ENCODE measurements at places on chromosomes 12 and 14. TPM values are rescaled to one million over a fixed set of nuclear protein-coding genes. Genes with fewer than 3 reads are reported as not detected.

Gene RALGAPA1
- 74.5 TPM for total RNA-seq

Gene CFAP54
- 15.5 TPM for total RNA-seq

Gene NAP1L1
- 317 TPM for total RNA-seq

Gene TRIM9
- 1.3 TPM for total RNA-seq

Gene CARMIL3
- total RNA-seq: 0.37 TPM

Gene TMEM30B
- total RNA-seq: 22.8 TPM

GRCh38 chr12:115763982-115764621, 513.4 kb downstream of the MED13L start:
- no peak for DNase-seq
- no peaks in the 10 kb centered on the region for H3K36me3 ChIP-seq
- no peaks in the 10 kb centered on the region for H3K27me3 ChIP-seq
- no peaks in the 10 kb centered on the region for H3K4me1 ChIP-seq
- no peak overlapping the region for H3K27ac ChIP-seq
- H3K4me3 ChIP-seq: no peak overlapping the region

DNA sequence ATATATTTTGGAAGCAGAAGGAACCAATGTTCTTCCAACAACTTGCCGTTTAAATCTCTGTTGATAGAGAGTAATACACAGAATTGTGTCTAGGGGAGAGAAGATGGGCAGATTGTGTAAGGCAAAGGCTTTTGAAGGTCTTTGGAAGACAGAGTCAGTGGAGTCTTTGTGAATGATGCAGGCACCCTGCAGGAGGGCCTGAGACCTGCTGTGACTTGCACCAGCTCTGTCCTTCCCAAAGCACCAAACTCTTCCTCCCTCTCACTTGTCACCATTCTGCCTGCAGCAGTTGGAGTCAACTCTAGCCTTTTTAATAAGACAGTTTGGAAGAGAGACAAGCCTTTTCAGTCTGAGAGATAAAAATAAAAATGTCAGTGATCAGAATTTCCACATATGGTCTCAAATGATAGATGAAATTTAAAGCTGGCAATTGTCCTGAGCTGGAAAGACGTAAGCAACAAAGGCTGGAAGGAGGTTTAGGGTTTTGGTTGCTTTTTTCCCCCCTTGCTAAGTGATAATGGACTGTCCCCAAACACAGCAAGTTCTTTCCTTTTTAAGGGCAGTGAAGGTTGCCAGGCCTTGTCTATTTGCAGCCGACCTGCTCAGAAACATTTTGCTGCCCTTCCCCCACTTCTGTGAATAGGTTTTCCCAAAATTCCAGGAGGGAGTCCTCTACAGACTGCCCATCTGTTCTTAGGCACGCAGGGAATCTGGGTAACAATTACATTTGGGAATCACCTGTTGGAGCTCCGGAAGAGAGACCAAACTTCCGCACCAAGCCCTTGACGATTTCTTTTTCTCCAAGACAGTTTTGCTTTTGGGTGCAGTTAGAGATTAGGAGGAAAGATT, 103.0 kb upstream of the NTF3 start:
- H3K27me3 ChIP-seq: no peaks in the 10 kb centered on the region
- H3K27ac ChIP-seq: no peak overlapping the region
- no peaks in the 10 kb centered on the region for H3K36me3 ChIP-seq
- H3K4me1 ChIP-seq: no peaks in the 10 kb centered on the region
- DNase-seq: peak; percentile 30
- no peak overlapping the region for H3K4me3 ChIP-seq

- peak overlapping the region; percentile 73 for H3K27ac ChIP-seq
- DNase-seq: no peak
- no peaks in the 10 kb centered on the region for H3K27me3 ChIP-seq
- H3K36me3 ChIP-seq: no peaks in the 10 kb centered on the region
- H3K4me3 ChIP-seq: no peak overlapping the region
These were observed 2.0 kb downstream of the SYNE3 start for GRCh38 chr14:95514131-95515079.

DNA sequence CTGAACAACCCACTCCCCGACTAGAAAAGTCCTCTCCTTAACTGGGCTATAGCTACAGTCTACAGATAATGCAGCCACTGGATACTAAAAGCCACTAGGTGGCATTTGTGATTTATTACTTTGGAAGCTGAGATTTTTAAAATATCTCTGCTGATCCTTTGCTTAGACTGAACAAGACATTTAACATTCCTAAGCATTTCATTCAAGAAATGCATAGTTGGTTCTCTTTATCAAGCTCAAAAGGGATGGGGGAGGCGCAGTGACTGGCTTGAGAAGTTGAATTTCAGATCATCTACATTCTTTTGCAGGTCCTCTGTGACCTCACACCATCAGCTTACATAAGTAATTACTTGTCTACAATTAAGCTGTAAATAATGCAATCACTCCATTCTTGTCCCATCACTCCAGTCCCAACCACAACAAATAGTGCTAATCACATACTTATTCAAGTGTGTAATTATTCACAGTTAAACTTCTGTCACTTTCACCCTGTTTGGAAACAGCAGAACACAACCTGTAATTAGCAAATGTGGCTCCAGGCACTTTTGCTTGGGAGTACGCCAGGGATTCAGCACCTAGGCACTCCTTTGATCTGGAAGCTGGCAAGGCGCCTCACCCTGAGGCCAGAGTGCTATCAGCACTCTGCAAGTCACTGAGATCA, 203.6 kb downstream of the NOVA1 start:
- H3K27me3 ChIP-seq: no peaks in the 10 kb centered on the region
- no peak overlapping the region for H3K27ac ChIP-seq
- no peak overlapping the region for H3K4me3 ChIP-seq
- no peaks in the 10 kb centered on the region for H3K36me3 ChIP-seq

- DNase-seq: peak; percentile 26
- H3K4me3 ChIP-seq: no peak overlapping the region
- no peaks in the 10 kb centered on the region for H3K36me3 ChIP-seq
- no peak overlapping the region for H3K27ac ChIP-seq
- H3K27me3 ChIP-seq: no peaks in the 10 kb centered on the region
- H3K4me1 ChIP-seq: no peaks in the 10 kb centered on the region
These were observed 136.1 kb upstream of the WSCD2 start for GRCh38 chr12:107992870-107993451.

DNA sequence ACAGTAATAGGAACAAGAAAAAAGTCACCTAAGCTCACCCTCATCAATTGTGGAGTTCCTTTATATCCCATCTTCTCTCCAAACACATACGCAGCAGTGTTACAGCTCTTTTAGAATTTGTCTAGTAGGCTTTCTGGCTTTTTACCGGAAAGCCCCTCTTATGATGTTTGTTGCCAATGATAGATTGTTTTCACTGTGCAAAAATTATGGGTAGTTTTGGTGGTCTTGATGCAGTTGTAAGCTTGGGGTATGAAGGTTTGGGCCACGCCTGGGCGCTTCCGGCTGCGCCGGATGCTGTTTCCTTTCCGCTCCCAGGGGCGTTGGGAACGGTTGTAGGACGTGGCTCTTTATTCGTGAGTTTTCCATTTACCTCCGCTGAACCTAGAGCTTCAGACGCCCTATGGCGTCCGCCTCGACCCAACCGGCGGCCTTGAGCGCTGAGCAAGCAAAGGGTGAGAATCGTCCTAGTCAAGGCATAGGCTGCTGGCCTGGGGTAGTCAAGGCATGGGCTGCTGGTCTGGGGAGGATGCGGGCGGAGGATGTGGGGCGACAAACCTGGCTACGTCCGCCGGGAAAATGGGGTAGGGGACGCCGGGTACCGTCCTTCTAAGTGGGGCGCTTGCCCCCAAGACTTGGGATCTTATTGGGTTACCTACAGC, at the start of the genes C12orf57 and RNU7-1:
C12orf57 (plus strand) TSS at position 301 of the 659 bp plus-strand sequence; CDS start at position 401, 100 bp downstream.
RNU7-1 (plus strand) TSS at position 95 of the 659 bp plus-strand sequence.
- H3K4me3 ChIP-seq: peak within 1 kb of the TSS; percentile 48
- H3K4me1 ChIP-seq: no peaks in the 10 kb centered on the region
- H3K36me3 ChIP-seq: peaks cover 14% of the 10 kb centered on the region
- DNase-seq: peak; percentile 90
- H3K27me3 ChIP-seq: no peaks in the 10 kb centered on the region

DNA sequence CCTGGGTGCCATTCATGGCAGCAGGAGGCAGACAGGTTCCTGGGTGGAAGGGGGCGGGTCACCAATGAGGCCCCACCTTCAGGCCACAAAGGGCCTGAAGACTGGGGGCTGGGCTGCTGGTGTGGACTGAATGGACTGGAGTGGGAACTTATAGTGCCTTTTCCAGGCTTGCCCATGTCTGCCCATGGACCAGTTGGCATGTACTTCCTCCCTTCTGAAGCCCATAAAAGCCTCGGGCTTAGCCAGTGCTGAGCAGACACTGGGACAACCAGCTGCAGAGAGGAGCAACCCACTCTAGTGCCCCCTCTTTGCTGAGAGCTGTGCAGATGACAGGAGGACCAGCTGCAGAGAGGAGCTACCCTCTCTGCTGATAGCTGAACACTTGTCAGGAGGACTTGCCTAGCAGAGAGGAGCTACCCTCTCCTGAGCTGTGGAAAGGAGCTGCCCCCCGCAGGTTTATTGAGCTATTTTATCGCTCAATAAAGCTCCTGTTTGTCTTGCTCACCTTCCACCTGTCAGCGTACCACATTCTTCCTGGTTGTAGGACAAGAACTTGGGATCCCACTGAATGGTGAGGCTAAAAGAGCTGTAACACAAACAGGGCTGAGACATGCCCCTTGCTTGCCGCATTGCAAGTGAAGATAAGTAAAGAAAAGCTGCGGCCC, 34.0 kb downstream of the APAF1 start:
- no peak overlapping the region for H3K27ac ChIP-seq
- H3K4me3 ChIP-seq: no peak overlapping the region
- H3K4me1 ChIP-seq: no peaks in the 10 kb centered on the region

DNA sequence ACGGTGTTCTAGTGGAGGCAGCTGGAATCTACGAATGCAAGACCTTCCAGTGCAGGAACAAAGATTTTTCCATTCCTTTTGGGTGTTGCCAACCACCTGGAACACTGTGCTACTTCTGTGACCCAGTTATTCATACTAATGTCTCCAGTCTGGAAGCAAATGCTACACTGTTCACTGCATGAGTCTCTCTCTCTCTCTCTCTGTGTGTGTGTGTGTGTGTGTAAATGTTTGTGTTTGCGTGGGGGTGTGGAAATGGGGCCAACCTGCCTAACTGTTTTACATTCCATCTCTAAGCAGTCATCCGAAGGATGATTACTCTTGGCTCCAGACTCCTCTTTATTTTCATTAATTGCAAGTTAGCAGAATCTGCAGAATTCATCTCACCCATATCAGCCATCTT, 29.9 kb upstream of the YBX3 start:
- H3K4me3 ChIP-seq: no peak overlapping the region
- DNase-seq: no peak
- H3K36me3 ChIP-seq: no peaks in the 10 kb centered on the region
- H3K27me3 ChIP-seq: peaks cover 3% of the 10 kb centered on the region

- no peak overlapping the region for H3K27ac ChIP-seq
- no peaks in the 10 kb centered on the region for H3K27me3 ChIP-seq
- no peak overlapping the region for H3K4me3 ChIP-seq
- H3K36me3 ChIP-seq: no peaks in the 10 kb centered on the region
- H3K4me1 ChIP-seq: no peaks in the 10 kb centered on the region
These were observed 60.6 kb upstream of the TCL1A start for GRCh38 chr14:95774265-95775160.

GRCh38 chr12:66531766-66532165, 147.1 kb downstream of the GRIP1 start:
- no peak overlapping the region for H3K27ac ChIP-seq
- no peaks in the 10 kb centered on the region for H3K4me1 ChIP-seq
- no peak for DNase-seq

DNA sequence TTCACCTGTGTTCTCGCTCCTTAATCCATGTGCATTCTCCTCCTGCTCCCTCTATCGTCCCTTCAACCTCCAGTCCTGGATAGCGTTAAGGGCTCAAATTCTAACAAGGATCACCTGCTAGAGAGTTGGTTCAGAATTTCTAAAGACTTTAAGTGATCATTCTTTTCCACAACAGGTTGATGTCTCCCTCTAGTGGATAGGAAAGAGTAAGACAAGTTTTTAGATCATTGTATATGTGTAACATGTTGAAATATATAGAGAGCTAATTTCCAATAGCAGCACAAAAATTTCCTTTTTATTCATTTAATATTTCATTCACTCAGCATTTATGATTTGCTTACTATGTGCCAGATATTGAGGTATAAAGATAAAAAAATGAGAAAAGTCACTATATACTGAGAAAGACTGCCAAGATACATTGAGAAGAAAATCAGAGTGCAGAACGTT, 9.3 kb upstream of the ESR2 start:
- H3K36me3 ChIP-seq: no peaks in the 10 kb centered on the region
- H3K4me3 ChIP-seq: no peak overlapping the region
- H3K27me3 ChIP-seq: no peaks in the 10 kb centered on the region
- DNase-seq: peak; percentile 79

- no peaks in the 10 kb centered on the region for H3K36me3 ChIP-seq
- no peaks in the 10 kb centered on the region for H3K27me3 ChIP-seq
- no peaks in the 10 kb centered on the region for H3K4me1 ChIP-seq
- no peak overlapping the region for H3K4me3 ChIP-seq
- no peak overlapping the region for H3K27ac ChIP-seq
- DNase-seq: no peak
These were observed 390.6 kb upstream of the TBX3 start for GRCh38 chr12:115074617-115075016.

DNA sequence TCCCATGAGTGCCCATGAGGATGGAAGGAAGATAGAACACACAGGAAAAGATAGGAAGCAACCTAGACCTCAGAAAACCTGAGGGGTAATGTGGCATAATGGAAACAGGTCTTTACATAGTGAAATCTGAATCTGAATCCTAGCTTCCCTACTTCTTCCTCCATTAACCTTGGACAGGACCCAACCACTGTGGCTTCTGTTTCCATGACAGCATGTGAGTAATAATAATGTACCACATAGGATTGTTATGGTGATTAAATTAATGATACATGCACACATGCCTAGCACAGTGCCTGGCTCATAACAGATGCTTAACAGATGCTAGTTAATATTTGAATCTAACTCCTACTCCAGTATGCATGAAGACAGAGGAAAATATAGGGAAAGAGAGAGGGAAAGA, 11.2 kb downstream of the TTC9 start:
- DNase-seq: no peak
- no peaks in the 10 kb centered on the region for H3K27me3 ChIP-seq
- no peaks in the 10 kb centered on the region for H3K36me3 ChIP-seq
- H3K4me1 ChIP-seq: no peaks in the 10 kb centered on the region
- no peak overlapping the region for H3K4me3 ChIP-seq

DNA sequence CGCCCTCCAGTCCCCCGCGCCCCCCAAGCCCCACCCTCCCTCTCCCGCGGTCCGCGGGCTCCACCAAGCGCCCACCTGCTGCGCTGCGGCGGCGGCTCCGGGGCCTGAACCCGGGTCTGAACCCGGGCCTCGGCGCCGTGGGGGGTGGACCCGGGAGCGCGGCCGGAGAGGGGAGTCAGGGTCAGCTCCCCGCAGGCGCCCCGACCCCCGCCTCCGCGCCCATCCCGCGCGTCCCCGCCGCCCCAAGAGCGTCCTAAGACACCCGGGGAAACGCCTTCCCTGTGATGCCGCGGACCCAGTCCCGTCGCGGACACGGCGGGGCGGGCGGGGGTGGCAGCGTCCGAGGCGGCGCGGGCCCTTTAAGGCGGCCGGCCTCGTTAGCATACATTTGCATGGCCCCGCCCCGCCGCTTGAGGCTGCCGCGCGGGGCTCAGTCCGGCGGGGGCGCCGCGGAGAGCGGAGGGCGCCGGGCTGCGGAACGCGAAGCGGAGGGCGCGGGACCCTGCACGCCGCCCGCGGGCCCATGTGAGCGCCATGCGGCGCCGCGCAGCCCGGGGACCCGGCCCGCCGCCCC, at the start of gene MMP17:
MMP17 (plus strand) TSS at position 433 of the 574 bp plus-strand sequence; CDS start at position 535, 102 bp downstream.
- H3K4me1 ChIP-seq: no peaks in the 10 kb centered on the region
- no peak within 1 kb of the TSS for H3K27ac ChIP-seq
- DNase-seq: peak; percentile 58
- no peaks in the 10 kb centered on the region for H3K36me3 ChIP-seq

GRCh38 chr14:60328583-60328982, 79.6 kb downstream of the PPM1A start:
- DNase-seq: no peak
- no peaks in the 10 kb centered on the region for H3K36me3 ChIP-seq

GRCh38 chr12:19970116-19970515, 398.2 kb upstream of the PDE3A start:
- no peaks in the 10 kb centered on the region for H3K27me3 ChIP-seq
- no peak for DNase-seq
- no peak overlapping the region for H3K4me3 ChIP-seq
- no peaks in the 10 kb centered on the region for H3K36me3 ChIP-seq
- H3K4me1 ChIP-seq: peaks cover 3% of the 10 kb centered on the region

All from lung (tissue), 17 donors.